CD4-positive, alpha-beta T cell treated with Interleukin-4 for 4 hours (primary cell): ENCODE measurements at places on chromosomes 6 and 20.

DNA sequence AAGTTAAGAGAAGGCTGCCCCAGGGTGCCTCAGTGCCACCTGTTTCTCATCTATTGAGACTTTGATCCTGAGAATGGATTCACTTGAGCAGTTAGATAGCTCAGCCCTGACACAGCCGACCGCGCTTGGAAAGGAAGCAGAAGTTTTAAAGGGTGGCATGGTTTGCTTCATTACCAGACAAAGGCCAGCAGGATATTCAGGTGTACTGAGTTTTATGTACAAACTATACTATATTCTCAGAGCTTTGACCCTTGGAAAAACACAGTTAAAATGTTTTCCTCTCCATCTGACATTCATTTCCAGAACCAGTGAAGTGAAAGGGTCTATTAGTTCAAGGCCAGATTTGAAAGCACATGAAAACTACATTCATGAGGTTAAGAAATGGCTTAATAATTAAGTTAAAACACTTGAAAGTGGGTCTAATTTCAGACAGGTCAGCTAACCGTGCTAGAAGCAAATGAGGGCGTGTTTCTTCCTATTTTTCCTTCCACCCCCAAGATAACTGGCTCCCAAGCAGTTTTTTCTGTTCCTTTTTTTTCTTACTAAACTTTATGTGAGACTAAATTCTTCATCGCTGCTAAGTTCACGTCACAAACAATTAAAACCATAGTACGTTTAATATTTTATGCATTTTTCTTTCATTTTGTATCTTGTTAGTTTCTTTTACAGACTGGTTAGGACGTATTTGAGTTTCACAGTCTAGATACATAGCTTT is 385.3 kb upstream of the SOX4 start:
- no peak for DNase-seq

GRCh38 chr6:12602951-12603672 is 113.5 kb upstream of the PHACTR1 start:
- no peak for DNase-seq

DNA sequence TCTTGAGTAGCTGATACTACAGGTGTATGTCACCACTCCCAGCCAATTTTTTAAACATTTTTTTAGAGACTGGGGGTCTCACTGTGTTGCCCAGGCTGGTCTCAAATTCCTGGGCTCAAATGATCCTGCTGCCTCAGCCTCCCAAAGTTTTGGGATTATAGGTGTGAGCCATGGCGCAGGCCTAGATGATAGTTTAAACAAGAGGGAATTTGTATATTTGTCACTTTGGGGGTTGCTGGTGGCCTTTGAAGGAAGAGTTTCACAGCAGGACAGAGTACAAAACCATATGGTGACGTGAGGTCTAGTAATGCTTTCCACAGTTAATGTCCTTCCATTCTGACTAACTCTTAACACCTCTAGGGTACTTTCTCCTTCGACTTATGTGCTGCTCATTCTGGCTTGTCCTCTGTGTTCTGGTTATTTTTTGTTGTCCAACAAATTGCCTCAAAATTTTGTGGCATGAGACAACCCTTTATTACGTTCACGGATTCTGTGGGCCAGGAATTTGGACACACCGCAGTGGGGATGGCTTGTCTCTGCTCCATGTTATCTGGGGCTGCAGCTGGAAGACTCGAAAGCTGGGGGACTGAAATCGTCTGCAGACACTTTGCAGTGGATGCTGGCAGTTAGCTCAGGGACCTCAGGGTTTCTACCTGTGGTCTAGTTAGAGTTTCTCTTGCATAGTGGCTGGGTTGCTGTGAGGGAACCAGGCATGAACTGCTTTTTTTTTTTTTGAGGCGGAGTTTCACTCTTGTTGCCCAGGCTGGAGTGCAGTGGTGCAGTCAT is 23.0 kb upstream of the IER3 start:
- DNase-seq, result no peak

- no peak for DNase-seq
Measured at GRCh38 chr20:11205769-11206362, 532.1 kb upstream of the JAG1 start.

DNA sequence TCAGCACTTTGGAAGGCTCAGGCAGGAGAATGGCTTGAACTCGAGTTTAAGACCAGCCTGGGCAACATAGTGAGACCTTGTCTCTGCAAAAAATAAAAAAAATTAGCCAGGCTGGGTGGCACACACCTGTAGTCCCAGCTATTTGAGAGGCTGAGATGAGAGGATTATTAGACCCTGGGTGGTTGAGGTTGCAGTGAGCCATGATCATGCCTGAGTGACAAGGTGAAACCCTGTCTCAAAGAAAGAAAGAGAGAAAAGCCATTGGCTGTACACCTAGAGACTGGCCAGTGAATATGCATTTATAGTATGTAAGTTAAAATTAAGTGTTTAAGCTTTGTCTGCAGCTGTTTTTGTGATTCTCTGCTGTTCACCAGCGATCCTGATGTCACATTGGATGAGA is 6.1 kb downstream of the RBCK1 start:
- DNase-seq, result no peak

GRCh38 chr6:81969814-81970213 is 217.3 kb upstream of the TENT5A start:
- DNase-seq, result no peak

DNA sequence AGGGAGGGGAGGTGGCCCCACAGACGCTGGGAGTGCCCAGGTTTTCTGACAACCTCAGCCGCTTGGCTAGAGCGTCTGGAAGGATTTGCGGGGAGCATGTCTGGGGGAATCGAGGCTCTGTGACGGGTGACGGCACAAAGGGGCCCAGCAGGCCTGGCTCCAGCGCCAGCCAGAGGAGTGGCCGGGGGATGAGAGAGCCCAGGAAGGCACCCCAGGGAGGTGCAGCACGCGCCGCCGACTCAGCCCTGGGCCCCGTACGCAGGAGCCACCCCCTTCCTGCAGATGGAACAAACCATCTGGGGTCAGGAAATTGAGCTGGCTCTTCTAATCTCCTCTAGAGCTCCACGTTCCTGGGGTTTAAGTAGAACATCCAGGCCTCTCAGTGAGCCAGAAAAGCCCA is 5.9 kb upstream of the SLCO4A1 start:
- no peak for DNase-seq

DNA sequence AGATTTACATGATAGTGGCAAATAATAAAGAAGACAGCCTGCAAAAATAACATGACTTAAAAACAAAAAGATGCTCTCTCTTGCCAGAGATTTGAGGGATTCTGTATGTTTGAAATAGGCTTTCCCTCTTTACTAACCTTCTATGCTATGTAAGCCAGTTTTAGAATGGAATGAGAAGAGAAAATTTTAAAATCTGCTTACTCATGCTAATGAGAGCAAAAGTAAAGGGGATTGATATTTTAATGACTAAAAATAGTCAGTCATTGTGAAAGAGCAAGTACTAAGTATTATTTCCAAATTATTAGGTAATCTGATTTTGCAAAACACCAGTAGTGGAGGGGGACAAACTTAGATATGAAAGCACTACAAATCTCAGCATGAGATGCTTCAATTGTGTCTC is 563.3 kb upstream of the ADGRB3 start:
- DNase-seq, result no peak
